T-helper 17 cell (primary cell): ENCODE measurements at places on chromosomes 7 and 10. TPM values are rescaled to one million over a fixed set of nuclear protein-coding genes. Genes with fewer than 3 reads are reported as not detected.

LRIT1 gene
- not detected for total RNA-seq

MBL2 gene
- total RNA-seq: not detected

CNTNAP2 gene
- total RNA-seq: not detected

TBRG4 gene
- total RNA-seq: 85.1 TPM

TMEM236 gene
- total RNA-seq: not detected

CREB3L2 gene
- total RNA-seq: 33.6 TPM
